ENCODE measurements at places on chromosomes 2 and 18. TPM values are rescaled to one million over a fixed set of nuclear protein-coding genes. Genes with fewer than 3 reads are reported as not detected.

SCN3A gene
- polyA plus RNA-seq, result 2.5 TPM

DUSP2 gene
- 0.48 TPM for polyA plus RNA-seq

DNA sequence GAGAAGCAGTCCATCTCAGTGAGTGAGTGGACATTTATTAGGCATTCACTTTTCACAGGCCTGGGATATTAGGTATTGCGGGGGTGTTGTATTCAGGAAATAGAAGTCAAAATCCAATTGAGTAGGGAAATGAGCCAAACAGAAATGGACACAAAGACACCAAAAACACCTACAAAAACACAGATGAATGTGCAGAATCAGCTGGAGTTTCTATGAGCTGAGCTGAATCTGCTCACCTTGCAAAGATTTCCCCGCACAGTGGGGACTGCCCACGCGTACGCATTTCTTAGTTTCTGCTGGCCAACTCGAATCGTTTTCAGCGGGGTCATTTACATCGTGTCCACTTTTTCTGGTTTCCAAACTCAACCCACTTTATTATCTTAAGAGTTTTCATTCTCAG lies 160.0 kb downstream of the BCL2 start:
- DNase-seq, result no peak

- DNase-seq, result no peak
Measured at GRCh38 chr2:60472041-60472440, 81.4 kb downstream of the BCL11A start.

- no peak for DNase-seq
Measured at GRCh38 chr2:117717072-117717471, 97.4 kb upstream of the DDX18 start.

DNA sequence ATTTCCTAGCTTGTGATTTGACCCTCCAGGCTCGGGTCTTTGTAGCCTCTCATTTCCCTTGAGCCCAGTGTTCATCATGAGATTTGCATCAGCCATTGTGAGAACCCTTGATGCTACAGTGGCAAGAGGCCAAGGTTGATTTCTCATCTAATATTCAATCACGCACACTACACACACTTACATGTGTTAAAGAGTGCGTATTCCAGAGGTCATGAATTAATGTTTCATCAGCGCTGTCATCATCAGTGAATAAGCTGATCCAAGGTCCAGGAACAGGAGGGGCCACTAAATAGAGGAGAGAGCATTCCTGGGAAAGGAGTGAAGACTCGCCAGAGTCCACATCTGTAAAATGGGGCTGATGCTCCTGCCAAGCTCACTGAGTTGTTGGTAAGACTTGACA lies 276.1 kb upstream of the SIX2 start:
- DNase-seq, result no peak

DNA sequence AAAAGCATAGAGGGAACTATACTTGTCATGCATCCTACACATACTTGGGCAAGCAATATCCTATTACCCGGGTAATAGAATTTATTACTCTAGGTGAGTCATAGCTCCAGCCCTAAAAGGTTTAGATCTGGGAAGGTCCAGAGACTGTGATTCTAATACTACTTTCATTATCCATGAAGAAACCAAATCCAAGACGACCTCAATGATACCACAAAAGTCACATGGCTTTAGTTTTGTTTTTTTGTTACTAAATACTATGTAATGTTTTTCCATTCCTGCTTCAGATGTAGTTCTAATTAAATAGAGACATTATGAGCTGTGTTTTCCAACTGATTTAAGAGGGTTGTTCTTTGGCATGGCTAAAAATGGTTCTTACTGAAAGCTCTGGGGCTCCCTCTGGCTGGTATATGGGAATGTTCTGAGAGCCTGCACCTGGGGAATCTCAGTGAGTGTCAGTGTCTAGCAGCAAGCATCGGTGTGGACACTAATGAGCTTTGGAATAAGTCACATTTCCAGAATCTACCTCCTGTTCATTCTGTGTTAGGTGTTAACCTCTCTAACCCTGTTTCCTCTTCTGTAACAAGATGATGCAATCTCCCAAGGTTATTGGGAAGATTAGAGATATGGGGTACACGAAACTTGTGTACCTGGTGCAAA lies 20.5 kb upstream of the IL1RL2 start:
- DNase-seq, result peak; percentile 44

Measured in adrenal gland (tissue), 19 donors.